ENCODE measurements at places on chromosomes 3 and 15.

GRCh38 chr3:126442094-126442855 lies 33.4 kb downstream of the ZXDC start:
- no peak for DNase-seq

GRCh38 chr15:72902245-72902918 lies 118.8 kb upstream of the ADPGK start:
- DNase-seq, result no peak

GRCh38 chr3:52456800-52457183 lies 1.4 kb downstream of the NISCH start:
- DNase-seq, result no peak

DNA sequence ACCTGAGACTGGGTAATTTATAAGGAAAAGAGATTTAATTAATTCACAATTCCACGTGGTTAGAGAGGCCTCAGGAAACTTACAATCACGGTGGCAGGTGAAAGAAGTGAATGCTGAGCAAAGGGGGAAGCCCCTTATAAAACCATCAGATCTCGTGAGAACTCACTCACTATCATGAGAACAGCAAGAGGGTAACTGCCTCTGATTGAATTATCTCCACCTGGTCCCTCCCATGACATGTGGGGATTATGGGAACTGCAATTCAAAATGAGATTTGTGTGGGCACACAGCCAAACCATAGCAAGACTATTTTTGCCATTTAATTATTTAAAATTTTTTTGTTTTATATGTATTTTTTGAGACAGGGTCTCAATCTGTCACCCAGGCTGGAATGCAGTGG lies 27.0 kb upstream of the KCTD6 start:
- no peak for DNase-seq
